GM23338 (cell line): ENCODE measurements at places on chromosomes 1 and 21.

DNA sequence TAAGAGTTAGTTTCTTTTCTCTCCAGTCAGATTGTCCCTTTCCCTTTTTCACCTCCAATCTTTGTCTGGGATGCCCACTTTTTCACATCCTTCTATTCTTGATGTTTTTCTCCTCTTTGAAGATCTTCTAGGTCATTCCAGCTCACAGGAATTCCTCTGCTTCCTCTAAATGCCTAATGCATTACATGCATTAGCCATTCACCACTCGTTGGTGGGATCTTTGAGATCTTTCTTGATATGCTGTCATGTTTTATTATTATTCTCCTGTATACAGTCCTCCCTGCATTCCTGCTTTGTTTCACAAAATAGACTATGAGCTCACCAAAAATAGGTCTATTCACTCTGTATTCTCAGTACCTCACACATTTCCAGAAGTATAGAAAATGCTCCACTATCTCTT, 129.0 kb downstream of the LYPLAL1 start:
- no peaks in the 10 kb centered on the region for H3K27me3 ChIP-seq
- H3K4me3 ChIP-seq = no peak overlapping the region
- no peak overlapping the region for H3K27ac ChIP-seq

GRCh38 chr1:156493154-156493631, 7.4 kb downstream of the MEF2D start:
- H3K36me3 ChIP-seq = no peaks in the 10 kb centered on the region
- H3K4me1 ChIP-seq = peaks cover 76% of the 10 kb centered on the region
- H3K27ac ChIP-seq = no peak overlapping the region
- DNase-seq = no peak

DNA sequence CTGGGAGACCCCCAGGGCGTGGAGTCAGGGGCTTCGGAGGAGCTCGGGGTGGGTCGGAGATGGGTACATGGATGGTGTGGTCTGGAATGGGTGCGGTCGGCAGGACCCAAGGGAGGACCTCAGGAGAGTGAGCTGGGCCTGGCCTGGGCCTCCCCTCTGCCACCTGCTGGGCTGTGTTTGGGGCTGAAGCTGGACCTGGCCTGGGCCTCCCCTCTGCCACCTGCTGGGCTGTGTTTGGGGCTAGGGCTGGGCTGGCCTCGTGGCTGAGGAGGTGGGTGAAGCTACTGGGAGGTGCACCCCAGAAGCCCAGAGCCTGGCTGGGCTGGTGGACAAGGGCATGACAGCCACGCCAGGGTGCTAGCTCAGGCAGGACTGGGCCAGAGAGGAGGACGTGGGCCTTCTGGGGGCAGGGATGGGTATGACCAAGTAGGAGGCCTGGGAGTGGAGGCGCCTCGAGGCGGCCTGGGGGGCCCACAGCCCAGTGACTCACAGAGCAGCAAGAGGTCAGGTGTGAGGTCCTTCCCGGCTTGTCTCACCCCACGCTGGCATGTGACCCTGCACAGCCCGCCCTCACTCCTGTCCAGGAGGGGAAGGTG, 14.5 kb downstream of the SAMD11 start:
- H3K27me3 ChIP-seq = peaks cover 89% of the 10 kb centered on the region
- H3K36me3 ChIP-seq = no peaks in the 10 kb centered on the region
- no peak for DNase-seq
- H3K27ac ChIP-seq = no peak overlapping the region

DNA sequence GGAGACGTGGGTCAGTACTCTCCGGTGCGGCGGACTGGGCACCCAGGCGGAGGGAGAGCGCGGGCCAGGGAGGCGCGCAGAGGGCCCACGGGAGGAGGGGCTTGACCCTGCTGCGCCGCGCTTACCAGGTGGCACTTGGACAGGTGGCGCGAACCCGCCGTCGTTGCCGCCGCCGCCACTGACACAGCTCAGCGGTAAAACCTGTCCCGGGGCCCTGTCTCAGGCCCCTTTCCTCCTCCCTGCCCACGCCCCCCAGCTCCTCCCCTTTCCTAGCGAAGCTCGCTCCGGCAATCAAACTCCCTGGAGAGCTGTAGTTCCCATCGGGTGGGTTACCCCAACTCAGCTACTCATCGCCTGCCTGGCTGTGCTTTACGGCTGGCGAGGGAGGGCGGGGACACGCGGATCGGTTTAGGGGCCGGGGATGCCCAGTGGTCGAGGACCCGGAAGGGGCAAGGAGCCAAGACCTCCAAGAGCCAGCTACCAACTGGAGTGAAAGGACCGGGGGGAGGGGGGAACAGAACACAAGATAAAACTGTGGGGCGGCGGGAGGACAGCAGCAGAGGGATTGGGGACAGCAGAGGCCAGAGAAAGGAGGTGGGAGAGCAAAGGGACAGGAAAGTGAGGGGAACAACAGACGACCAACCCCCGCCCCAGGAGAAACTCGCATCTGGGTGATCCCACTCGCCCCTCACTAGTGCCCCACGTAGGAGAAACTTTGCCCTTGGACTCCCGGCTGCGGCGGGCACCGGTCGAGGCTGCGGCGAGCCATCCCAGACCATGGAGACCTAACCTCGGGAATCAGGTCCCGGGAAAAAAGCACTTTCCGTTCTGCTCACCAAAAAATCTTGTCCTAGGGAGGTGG, 2.9 kb downstream of the GFI1 start:
- DNase-seq = peak; percentile 79
- H3K27ac ChIP-seq = no peak overlapping the region
- H3K4me3 ChIP-seq = peak overlapping the region; percentile 75
- peaks cover 100% of the 10 kb centered on the region for H3K27me3 ChIP-seq

DNA sequence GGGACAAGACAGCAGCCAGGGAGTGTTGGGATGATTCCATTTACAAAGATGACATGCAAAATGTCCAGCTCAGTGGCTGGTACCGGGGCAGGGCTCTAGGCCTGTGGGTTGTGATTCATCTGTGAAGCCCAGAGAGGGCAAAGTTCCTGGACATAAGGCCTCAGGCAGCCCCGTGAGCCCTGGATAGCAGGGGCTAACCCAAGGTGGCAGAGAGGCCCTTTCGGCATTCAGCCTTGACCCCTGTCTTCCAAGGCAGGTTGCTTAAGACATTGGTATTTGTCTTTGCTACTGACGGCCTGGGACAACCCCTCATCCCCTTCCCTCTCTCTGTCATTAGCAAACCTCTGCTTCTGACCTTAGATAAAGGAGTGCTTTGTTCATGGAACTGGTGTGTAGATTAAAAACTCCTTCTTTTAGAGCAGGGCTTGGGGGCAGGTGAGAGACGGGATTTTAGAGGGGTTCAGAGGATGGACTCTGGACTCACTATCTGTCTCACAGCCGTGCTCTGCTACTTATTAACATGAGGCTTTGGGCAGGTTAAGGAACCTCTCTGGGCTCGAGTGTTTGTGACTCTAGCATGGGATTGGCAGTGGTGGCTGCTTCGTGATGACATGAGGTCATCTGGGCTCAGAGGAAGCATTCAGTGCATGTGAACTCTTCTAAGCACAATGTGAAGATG, 36.3 kb downstream of the TMEM51 start:
- no peaks in the 10 kb centered on the region for H3K36me3 ChIP-seq
- no peak for DNase-seq
- no peak overlapping the region for H3K4me3 ChIP-seq

GRCh38 chr1:183880531-183881243, 75.8 kb downstream of the RGL1 start:
- no peak for DNase-seq
- no peak overlapping the region for H3K27ac ChIP-seq
- no peaks in the 10 kb centered on the region; the same call in 1 of the 2 replicates for H3K4me1 ChIP-seq
- H3K27me3 ChIP-seq = no peaks in the 10 kb centered on the region
- no peak overlapping the region for H3K4me3 ChIP-seq
- no peaks in the 10 kb centered on the region for H3K36me3 ChIP-seq

GRCh38 chr1:65674522-65674921, 118.2 kb upstream of the PDE4B start:
- DNase-seq = no peak
- H3K36me3 ChIP-seq = no peaks in the 10 kb centered on the region
- H3K4me3 ChIP-seq = no peak overlapping the region
- no peak overlapping the region for H3K27ac ChIP-seq
- no peaks in the 10 kb centered on the region for H3K4me1 ChIP-seq
- no peaks in the 10 kb centered on the region for H3K27me3 ChIP-seq

DNA sequence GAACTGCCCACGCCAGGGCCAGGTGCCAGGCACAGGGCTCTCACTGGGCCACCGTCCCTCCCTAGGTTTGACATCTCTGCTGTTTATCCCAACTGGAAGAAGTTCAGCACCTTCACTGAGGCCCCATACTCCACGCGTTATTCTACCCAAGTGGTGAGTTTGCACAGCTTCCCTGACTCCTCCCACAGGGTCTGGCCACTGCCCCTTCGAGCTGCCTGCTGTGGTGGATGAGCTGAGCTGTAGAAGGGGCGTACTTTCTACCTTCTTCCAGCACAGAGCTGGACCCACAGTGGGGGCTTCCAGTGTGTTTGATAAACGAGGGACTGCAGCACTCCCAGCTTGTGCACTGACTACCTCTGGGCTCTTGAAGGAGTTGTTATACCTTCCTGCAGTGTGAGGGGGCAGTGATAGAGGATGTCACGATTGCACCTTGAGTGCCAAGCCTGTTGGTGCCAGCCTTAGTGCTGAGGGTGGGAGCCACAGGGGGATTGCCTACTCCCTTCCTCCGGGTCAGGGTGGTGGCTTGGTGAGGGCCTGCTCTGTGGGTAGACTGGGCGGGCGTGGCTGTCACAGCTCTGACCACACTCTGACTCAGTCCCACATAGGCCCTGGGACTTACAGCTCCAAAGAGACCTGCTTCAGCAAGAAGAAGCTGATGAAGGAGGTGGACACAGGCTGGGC, 5.9 kb upstream of the TTC22 start:
- H3K4me1 ChIP-seq = no peaks in the 10 kb centered on the region
- H3K27me3 ChIP-seq = peaks cover 5% of the 10 kb centered on the region
- DNase-seq = no peak
- no peak overlapping the region for H3K4me3 ChIP-seq
- no peaks in the 10 kb centered on the region for H3K36me3 ChIP-seq

DNA sequence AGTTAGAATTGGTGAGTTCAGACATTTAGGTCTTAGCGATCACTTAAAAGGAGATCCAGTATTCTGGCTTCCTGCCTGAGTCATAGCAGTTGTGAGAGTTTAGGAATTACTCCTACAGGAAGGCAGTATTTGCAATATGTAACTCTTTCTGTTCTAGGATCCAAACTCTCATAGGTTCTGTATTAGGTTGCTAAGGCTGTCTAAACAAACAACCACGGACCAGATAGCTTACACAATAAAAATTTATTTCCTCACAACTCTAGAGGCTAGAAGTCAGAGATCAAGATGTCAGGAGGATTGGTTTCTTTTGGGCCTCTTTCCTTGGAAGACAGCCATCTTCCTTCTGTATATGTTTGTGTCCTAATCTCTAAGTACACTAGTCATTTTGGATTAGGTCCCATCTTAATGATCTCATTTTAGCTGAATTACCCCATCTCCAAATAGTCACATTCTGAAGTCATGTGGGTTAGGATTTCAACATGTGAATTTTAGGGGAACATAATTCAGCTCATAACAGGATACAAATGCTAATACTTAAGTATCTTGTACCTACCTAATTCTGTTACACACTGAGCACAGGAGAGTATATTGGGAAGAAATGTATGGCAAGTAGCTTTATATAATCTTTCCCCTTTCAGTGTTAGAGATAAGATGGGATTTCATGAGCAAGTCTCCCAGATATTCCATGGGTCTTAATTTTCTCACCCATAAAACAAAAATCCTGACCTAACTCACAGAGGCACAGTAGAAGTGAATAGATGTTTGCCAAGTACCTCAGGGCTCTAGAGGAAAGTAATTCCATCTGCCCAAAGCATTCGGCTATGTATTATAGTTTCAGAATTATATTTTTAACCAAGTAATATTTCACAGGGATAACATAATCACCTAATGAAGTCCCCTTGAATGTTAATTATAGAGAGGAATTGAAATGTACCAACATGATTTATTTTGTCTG, 144.4 kb downstream of the PTBP2 start:
- DNase-seq = no peak
- no peak overlapping the region for H3K27ac ChIP-seq
- no peaks in the 10 kb centered on the region for H3K4me1 ChIP-seq
- no peak overlapping the region for H3K4me3 ChIP-seq
- no peaks in the 10 kb centered on the region for H3K27me3 ChIP-seq
- H3K36me3 ChIP-seq = no peaks in the 10 kb centered on the region

DNA sequence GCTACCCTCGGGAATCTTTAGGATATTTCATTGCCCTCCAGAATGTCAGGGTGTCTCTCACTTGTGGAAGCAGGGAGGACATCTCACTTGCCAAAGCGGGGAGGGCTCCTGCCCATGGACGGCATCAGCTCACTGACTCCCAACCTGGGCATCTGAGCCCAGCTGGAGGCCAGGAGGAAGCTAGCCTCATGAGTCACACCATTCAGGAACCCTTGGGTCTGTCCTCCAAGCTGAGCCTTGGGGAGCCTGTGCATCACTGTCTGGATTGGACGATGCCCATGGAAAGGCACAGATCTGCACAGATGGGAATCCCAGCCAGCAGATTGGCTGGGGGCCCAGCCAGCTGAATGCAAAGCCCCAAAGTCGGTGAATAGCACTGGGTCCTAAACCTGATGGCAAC, 25.2 kb downstream of the WNT3A start:
- no peaks in the 10 kb centered on the region for H3K4me1 ChIP-seq
- H3K36me3 ChIP-seq = no peaks in the 10 kb centered on the region
- no peak overlapping the region for H3K4me3 ChIP-seq
- no peak overlapping the region for H3K27ac ChIP-seq
- no peak for DNase-seq

- no peak overlapping the region for H3K27ac ChIP-seq
- no peaks in the 10 kb centered on the region for H3K4me1 ChIP-seq
- no peaks in the 10 kb centered on the region for H3K27me3 ChIP-seq
Measured at GRCh38 chr1:101247404-101248287, 10.8 kb downstream of the S1PR1 start.

DNA sequence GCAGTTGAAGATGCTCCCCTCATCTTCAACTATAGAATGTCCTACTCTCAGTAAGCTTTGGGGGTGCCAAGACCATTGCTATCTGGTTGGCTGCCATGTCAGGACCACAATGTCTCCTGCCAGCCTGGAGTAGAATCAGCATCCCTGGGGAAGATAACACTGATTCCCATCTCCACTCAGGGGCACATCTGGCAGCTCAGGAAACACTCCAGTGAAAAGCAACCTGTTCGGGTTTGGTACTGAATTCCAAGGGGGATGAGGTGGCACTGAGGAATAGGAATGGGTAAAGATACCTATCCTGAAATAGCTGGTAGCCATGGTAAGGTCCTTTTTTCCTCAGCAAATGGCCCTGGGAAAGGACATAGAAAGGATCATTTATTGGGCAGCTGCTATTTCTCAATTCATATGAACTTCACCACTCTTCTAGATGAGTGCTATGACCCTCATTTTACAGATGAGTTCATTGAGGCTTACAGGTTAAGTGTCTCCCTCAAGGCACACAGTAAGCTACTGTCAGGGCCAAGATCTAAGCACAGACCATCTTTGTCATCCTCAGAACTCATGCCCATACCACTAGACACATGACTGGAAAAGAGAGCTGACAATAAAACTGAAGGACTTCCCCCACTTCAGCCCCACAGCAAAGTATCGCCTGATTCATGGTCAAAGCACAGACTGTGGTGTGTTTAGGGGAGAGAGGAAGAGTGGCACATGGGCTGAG, 31.4 kb downstream of the AK2 start:
- no peak overlapping the region for H3K27ac ChIP-seq
- DNase-seq = no peak
- peaks cover 9% of the 10 kb centered on the region for H3K4me1 ChIP-seq
